ENCODE measurements at places on chromosomes 11 and 22.

DNA sequence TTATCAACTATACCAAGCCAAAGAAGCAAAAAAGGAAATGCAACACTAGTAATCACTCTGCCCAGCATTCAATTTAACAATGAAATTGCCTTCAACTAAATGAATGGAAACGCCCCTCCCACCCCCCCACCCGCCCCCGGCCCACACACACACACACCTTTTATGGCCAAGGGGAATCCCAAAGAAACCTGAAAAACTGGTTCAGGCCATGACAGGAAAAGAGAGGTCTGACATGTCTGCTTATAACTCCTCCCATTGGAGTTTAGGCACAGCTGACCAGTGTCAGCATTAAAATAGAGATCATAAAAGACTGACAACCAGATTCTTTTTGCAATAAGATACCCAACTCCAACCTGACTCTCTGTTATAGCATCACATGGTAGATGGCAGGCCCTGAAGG, 42.6 kb downstream of the ACER3 start:
- no peak for DNase-seq

DNA sequence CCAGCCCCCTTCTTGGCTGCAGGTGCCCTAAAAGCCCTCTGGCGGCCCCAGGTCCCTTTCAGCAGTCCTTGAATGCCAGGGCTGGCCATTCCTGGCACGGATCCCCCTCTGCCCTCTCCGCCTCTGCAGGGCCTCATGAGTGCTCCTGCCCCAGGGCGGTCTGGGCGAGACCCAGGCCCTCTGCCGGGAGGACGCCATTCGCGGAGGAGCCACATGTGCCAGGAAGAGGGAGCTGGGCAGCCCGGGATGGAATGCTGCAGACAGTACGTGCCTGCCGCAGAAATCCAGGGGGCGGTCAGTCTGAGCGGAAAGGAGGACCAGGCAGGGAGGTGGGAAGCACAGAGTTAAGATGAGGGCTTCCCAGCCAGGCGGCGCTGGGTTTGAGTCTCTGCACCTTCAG, 2.8 kb downstream of the CABP7 start:
- no peak for DNase-seq

- no peak for DNase-seq
Observed at GRCh38 chr11:514606-515005, 7.6 kb upstream of the RNH1 start.

- peak; percentile 26 for DNase-seq
Observed at GRCh38 chr11:77198440-77198849, 70.4 kb downstream of the MYO7A start.

GRCh38 chr22:37797874-37798500, 9.7 kb upstream of the GCAT start:
- DNase-seq: no peak

GRCh38 chr22:20111045-20111688, 4.7 kb upstream of the RANBP1 start:
- DNase-seq: no peak

- no peak for DNase-seq
Observed at GRCh38 chr22:17083811-17084441, 874 bp upstream of the IL17RA start.

DNA sequence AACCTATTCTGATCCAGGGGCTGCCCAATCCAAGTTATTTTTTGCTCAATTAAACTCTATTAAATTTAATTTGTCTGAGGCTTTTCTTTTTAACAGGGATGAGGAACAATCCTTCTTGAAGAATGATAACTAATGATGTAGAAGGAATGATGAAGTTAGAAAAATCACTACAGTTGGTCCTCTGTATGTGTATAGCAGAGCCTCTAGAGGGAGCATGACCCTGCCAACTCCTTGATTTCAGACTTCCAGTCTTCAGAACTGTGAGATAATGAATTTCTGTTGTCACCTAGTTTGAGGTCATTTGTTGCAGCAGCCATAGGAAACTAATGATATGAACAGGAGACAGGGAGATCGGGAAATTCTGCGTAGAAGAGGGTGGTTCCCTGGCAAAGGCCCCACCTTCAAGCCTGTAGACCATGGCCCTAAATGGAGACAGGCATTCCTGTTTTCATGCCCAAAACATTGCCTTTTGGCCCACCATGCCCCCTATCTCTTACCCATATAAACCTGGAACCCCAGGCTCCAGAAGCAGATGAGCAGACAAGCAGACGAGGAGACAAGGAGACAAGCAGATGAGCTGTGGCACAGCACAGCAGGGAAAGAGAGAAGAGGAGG, 7.7 kb upstream of the QSER1 start:
- DNase-seq: no peak

DNA sequence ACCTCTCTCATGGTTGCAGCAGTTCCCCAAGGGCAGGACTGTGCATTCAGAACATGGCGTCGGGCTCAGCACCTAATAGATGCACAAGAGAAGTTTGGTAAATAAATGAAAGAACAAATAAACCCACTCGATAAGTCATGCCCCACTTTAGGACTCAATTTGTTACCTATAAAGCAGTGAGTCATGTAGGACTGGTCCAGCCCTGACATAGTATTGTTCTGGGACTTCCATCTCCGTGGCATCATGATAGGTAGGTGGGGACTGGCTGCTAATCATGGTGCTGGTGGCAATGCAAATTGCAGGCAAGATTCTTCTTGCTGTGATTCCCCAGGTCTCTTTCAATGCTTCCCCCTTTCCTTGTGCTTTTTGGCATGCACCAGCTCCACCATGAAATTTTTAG, 118.2 kb upstream of the CSNK2A3 start:
- DNase-seq: no peak

GRCh38 chr11:65491163-65491465, 7.7 kb upstream of the MALAT1 start:
- DNase-seq: no peak

- no peak for DNase-seq
Observed at GRCh38 chr11:3840870-3841425, at the start of gene RHOG. TSS of gene RHOG (minus strand) at chr11:3840959. CDS start at chr11:3828138, 12,821 bp downstream.

DNA sequence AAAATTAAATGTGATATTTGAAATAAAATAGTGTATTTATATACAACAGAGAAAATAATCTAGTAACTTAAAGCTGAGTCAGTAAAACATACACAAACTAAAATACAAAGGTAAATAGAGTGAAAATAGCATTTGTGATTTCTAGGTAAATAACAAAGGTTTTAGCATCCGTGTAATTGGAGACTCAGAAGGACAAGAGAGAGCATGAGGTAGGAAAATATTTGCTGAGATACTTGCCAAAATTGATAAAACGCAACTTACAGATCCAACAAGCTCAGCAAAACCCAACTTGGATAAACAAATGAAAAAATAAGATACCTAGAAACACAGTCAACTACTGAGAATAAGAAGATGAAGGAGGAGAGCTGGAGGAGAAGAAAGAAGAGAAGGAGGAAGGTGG, 634.7 kb upstream of the CCDC179 start:
- DNase-seq: no peak

- no peak for DNase-seq
Observed at GRCh38 chr11:115613004-115613403, 108.8 kb upstream of the CADM1 start.

GRCh38 chr11:88367310-88367709, 29.8 kb upstream of the CTSC start:
- DNase-seq: no peak

GRCh38 chr11:107282195-107282594, 175.4 kb downstream of the CWF19L2 start:
- no peak for DNase-seq

GRCh38 chr11:86447763-86448480, 73.2 kb downstream of the CCDC81 start:
- DNase-seq: no peak

GRCh38 chr11:72712168-72712751, 38.0 kb upstream of the PDE2A start:
- no peak for DNase-seq

DNA sequence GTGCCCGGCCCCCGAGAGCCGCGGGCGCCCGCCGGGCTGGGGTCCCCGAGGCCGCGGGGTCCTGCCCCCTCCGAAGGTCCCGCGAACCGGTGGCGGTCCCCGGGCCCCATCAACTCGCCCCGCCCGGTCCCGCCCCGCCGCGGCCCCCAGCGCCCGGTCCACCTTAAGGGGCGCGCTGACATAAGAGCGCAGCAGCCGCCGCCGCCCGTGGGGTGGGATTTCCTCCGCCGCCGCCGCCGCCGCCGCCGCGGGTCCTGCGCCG, at the start of gene ZDHHC8:
Gene ZDHHC8, plus strand, starts transcription at position 208 of the 262 bp plus-strand sequence. CDS start 144 bp downstream, outside the sequence.
- peak; percentile 28 for DNase-seq

DNA sequence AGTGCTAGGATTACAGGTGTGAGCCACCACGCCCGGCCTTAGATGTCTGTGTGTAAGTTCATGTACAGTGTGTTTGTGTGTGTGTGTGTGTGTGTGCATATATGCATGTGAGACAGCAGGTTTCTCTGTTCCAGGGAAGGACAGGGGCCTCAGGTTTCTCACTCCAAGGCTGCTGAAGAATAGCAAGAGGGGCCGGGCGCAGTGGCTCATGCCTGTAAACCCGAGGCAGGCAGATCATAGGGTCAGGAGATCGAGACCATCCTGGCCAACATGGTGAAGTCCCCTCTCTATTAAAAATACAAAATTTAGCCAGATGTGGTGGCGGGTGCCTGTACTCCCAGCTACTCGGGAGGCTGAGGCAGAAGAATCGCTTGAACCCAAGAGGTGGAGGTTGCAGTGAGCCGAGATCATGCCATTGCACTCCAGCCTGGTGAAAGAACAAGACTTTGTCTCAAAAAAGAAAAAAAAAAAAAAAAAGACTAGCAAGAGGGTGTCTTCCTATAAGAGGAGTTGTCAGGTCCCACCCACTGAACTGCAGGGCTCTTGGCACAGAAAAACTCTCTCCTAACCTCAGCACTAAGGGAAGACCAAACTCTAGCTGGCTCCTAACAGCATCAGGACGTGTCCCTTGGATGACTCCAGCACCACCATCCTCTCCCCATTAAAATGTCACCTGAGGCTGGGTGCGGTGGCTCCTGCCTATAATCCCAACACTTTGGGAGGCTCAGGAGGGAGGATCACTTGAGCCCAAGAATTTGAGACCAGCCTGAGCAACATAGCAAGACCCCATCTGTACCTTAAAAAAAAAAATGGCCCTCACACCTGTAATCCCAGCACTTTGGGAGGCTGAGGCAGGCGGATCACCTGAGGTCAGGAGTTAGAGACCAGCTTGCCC, 40.0 kb downstream of the TST start:
- DNase-seq: no peak

DNA sequence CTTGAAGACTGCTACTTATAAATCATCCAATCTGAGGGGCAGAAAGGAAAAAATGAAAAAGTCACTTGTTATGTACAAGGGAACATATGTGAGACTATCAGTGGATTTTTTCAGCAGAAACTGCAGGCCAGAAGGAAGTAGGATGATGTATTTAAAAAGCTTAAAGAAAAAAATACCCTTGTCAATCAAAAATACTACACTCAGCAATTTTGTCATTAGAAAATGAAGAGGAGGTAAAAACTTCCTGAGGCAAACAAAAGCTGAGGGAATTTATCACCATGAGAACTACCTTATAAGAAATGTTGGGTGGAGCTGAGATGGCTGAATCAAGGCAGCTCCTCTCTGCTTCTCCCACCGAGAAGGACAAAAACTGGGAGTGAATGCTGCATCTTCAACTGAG, 21.1 kb downstream of the MRGPRX2 start:
- no peak for DNase-seq

DNA sequence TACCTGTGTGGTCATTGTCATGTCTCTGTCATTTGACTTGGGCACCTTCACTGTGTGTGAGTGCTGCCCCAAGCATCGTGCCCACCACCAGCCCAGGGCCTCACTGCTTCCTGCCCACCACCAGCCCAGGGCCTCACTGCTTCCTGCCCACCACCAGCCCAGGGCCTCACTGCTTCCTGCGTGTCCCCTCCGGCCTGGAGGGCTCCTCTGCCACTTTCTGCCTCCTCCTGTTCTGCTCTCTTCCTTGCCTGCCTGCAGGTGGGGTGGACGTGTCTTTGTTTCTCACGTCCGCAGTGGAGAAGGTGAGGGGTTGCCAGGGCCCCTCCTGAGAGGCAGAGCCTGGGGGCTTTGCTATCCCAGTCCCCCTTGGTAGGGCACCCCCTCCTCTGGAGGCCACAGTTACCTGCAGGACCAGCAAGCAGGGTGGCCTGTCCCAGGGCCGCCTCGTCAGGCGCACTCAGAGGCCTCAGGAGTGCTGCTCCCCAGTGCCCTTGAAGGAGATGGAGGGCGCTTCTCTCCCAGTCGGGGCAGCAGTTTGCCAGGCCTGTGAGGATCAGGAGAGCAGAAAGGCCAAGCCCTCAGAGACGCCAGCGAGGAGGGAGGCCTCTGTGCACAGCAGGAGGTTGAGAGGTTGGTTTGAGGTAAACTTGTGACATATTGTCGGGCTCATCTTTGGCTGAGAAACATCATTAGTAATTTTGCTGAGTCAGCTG, 290.7 kb downstream of the TBC1D22A start:
- DNase-seq: no peak

DNA sequence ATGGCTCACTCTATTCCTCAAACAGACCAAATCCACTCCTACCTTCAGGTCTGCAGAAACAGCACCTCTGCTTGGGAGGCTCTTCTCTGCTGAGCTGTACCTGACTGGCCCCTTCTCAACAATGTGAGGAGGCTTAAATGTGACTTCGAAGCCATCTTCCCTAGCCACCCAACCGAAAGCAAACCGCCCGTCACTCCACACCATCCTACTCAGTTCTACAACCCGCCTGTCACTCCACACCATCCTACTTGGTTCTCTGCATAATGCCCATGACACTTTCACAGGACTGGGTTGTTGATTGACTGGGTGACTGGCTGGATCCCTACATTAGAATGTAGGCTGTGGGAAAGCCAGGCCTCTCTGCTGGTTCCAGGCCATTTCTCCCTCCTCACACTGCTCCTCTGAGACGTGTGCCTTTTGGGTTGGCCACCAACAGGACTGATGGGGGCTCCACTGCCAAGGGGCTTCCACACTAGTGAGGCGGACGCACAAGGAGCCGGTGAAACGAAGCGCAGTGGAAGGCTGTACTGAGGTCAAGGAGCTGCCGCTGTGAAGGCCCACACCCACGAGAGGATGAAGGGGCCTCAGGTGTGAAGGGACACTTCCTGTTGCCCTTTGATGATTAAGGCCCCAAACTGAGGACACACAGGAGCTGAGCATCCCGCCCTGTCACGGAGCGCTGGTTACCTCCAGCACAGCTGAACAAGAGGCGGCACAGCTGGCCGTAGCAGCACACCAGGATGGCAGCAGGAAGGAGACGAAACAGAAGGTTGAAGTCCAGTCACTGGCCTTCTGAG, 47.5 kb upstream of the SPATA19 start:
- DNase-seq: no peak

- DNase-seq: no peak
Observed at GRCh38 chr11:116700586-116701220, 72.1 kb downstream of the BUD13 start.

- DNase-seq: no peak
Observed at GRCh38 chr22:43747058-43747457, 65.0 kb downstream of the EFCAB6 start.

DNA sequence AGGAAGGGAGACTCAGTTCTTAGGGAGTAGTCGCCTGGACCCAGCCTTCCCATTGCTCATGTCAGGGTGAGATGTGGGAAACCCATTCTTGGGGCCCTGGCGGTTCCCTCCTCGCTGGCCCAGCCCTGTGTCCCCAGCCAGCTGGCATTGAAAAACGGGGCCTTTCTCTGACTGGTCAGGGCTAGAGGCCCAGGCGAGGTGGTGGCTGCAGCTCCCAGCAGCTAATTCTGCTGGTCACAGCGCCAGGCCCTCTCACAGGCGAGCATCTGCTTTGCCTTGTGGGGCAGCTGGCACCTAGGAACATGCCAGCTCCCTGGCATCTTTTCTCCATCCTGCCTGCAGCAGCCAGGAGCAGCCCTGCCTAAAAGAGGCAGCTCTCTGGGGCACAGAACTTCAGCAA, 20.1 kb downstream of the TSPAN18 start:
- DNase-seq: no peak

Measured in stimulated activated CD4-positive, alpha-beta T cell treated with anti-CD3 and anti-CD28 coated beads, TNF-alpha, amount 100 ng/mL, for 24 hours (primary cell).